ENCODE measurements at places on chromosomes 7 and 10. TPM values are rescaled to one million over a fixed set of nuclear protein-coding genes. Genes with fewer than 3 reads are reported as not detected.

The CRHR2 gene
- total RNA-seq, result not detected

- H3K4me1 ChIP-seq, result peaks cover 6% of the 10 kb centered on the region
- no peak overlapping the region for H3K27ac ChIP-seq
- no peak for DNase-seq
- no peaks in the 10 kb centered on the region for H3K36me3 ChIP-seq
- H3K27me3 ChIP-seq, result no peaks in the 10 kb centered on the region
- H3K4me3 ChIP-seq, result no peak overlapping the region
Measured at GRCh38 chr7:152406491-152406890, 29.3 kb downstream of the KMT2C start.

DNA sequence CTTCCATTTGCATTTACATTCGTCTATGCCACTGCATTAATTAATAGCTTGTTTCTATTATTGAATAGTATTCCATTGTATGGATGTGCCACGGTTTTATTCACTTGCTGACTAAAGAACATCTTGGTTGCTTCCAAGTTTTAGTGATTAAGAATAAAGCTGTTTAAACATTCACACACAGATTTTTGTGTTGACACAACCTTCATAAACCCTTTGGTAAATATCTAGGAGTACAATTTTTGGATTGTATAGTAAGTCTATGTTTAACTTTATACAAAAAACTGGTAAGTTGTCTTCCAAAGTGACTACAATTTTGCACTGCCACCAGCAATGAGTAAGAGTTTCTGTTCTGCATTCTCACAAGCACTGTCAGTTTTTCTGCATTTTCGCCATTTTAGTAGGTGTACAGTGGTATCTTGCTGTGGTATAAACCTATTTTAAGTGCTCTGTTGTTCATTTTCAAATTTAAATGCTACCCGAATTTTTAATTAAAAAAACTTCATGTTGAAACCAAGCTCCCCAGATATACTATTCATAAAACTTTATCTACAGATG, 121.4 kb downstream of the RNF133 start:
- H3K4me3 ChIP-seq, result no peak overlapping the region
- H3K27me3 ChIP-seq, result no peaks in the 10 kb centered on the region
- no peaks in the 10 kb centered on the region for H3K4me1 ChIP-seq
- H3K27ac ChIP-seq, result no peak overlapping the region
- peaks cover 4% of the 10 kb centered on the region for H3K36me3 ChIP-seq

DNA sequence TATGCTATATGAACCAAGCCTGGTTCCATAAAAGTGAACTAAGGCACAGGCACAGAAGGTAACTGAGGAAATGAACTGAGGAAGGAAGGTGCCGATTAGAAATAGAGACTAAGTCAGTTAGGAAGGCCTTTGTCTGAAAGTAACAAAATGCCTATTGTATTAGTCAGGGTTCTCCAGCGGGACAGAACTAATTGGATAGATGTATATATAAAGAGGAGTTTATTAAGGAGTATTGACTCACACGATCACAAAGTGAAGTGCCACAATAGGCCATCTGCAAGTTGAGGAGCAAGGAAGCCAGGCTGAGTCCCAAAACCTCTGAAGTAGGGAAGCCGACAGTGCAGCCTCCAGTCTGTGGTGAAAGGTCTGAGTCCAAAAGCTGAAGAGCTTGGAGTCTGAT, 13.9 kb upstream of the PLXNA4 start:
- no peak overlapping the region for H3K27ac ChIP-seq
- H3K36me3 ChIP-seq, result no peaks in the 10 kb centered on the region
- H3K4me1 ChIP-seq, result no peaks in the 10 kb centered on the region
- no peak for DNase-seq
